ENCODE measurements at places on chromosomes 5 and 9.

- DNase-seq, result no peak
Measured at GRCh38 chr5:68265347-68265746, 49.8 kb downstream of the PIK3R1 start.

DNA sequence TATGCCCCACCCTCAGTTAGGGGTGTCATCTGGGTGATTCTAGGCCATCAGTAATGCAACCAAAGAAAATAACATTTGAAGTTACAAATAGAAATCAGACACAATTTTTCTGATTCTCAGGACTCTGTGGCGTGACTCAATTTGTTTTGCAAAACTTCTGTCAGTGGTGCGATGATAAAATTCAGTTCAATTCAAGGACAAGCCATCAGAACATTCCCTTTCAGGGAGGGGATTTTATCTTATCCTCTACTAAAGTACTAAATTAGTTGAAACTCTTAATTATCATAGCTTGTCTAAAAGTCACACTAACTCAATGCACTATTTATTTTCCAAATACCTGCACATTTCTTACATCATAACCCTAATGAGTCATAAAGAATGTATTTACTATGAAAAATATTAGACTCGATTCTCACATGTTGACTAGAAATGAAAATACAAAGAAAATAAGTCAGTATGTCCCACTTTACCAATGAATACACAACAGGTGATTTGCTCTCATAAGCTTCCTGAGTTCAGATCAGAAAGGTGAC is 28.2 kb downstream of the HTR4 start:
- DNase-seq, result no peak

DNA sequence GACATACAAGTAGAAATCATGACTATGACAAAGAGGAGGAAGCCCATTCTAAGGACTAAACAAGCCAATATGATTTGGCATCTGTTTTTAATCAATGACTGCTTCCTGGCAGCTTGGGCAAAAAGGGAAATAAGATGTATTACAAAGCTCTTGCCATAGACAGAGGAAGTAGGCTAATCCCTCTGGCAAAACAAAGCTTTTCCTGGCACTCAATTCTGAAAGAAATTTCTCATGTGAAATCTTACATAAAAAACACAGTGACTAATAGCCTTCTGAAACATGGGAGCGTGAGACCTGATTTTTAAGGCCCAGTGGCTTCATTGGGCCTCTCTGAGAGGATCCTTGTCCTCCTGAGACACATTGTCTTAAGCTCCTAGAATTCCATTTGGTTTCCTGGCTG is 93.6 kb downstream of the COL23A1 start:
- no peak for DNase-seq

GRCh38 chr9:79477955-79478771 is 93.6 kb upstream of the TLE4 start:
- peak; percentile 19 for DNase-seq

- no peak for DNase-seq
Measured at GRCh38 chr9:126154182-126154827, 172.3 kb upstream of the MVB12B start.

- no peak for DNase-seq
Measured at GRCh38 chr9:35862328-35862727, 7.9 kb downstream of the OR13J1 start.

DNA sequence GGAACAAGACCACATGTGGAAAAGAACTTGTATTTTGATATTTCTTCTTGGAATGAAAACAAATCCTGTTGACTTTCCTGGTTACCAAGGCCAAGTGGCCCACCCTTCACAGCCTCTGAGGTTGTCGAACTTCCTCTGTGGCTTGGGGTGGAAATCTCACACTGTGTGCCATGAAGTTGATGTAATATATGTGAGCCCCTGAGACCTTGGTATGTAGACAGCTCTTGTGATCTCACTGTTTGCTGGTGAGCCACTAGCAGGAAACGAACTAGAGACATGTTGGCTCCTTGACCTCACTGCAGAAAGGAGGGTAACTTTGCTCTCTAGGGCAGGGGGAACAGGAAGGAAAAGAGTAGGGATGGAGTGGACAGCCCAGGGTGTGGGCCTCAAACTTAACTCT is 159.4 kb downstream of the ARHGAP26 start:
- no peak for DNase-seq

DNA sequence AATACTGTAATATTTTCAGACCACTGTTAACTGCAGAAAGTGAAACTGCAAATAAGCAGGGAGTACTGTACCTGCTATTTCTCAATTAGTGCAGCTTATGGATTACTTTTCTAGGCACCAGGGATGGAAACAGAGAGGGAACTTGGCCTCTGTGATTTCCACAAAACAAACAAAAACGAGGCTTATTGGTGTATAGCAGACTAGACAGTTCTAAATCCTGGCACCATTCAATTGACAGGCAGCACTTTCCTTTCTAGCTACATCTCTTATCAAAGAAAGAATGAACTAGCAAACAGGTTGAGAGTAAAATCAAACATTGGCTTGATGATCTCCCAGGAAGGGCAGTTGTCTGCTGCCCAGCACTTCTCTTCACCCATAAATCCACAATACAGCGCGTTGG is 16.0 kb upstream of the IL33 start:
- DNase-seq, result no peak

DNA sequence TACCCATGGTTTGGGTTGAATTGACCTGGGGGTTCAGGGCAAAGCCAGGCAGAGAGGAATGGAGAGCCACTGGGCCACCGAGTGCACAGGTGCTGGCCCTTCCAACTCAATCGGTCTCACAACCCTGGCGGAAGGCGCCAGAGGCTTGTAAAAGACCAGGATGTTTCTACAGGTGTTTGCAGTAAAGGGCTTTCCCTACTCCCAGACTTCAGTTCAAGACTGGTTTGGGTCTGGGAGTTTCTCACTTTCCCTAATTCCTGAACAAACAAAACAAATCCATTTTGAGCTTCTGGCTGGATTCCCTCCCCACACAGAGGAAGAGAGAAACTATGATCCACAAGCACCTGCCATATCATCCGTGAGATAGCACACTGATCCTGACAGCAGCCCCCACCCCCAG is 125.2 kb upstream of the KLF4 start:
- DNase-seq, result no peak

- no peak for DNase-seq
Measured at GRCh38 chr9:98132806-98133631, 14.0 kb upstream of the TRIM14 start.

GRCh38 chr9:104747245-104747564 is 278 bp upstream of the NIPSNAP3A start:
- DNase-seq, result no peak

DNA sequence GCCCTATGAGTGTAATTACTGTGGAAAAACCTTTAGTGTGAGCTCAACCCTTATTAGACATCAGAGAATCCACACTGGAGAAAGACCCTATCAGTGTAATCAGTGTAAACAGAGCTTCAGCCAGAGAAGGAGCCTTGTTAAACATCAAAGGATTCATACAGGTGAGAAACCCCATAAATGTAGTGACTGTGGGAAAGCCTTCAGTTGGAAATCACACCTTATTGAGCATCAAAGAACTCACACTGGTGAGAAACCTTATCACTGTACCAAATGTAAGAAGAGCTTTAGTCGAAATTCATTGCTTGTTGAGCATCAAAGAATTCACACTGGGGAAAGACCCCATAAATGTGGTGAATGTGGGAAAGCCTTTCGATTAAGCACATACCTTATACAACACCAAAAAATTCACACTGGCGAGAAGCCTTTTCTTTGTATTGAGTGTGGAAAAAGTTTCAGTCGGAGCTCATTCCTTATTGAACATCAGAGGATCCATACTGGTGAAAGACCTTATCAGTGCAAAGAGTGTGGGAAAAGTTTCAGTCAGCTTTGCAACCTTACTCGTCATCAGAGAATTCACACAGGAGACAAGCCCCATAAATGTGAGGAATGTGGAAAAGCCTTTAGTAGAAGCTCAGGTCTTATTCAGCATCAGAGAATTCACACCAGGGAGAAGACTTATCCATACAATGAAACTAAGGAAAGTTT is 9.9 kb downstream of the ZNF189 start:
- DNase-seq, result no peak

DNA sequence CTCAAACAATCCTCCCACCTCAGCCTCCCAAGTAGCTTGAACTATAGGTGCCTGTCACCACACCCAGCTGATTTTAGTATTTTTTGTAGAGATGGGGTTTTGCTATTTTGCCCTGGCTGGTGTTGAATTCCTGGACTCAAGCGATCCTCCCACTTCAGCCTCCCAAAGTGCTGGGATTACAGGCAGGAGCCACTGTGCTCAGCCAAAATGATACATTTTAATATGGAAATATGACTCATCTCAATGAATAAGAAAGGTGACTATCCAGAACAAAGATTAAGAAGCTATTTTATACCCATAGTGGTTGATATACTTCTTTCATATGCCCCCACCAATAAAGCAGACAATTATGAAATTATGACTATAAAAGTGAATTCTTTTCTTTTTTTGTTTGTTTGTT is 166.2 kb downstream of the NFIB start:
- no peak for DNase-seq

- DNase-seq, result peak; percentile 20
Measured at GRCh38 chr5:57495285-57496086, 12.9 kb upstream of the ACTBL2 start.

- DNase-seq, result no peak
Measured at GRCh38 chr5:133382661-133383579, 229.4 kb downstream of the FSTL4 start.

- no peak for DNase-seq
Measured at GRCh38 chr5:177128551-177128981, 5.0 kb upstream of the NSD1 start.

- DNase-seq, result no peak
Measured at GRCh38 chr9:10703139-10703538, 90.3 kb upstream of the PTPRD start.

GRCh38 chr9:82539856-82540579 is 522.9 kb downstream of the RASEF start:
- no peak for DNase-seq

DNA sequence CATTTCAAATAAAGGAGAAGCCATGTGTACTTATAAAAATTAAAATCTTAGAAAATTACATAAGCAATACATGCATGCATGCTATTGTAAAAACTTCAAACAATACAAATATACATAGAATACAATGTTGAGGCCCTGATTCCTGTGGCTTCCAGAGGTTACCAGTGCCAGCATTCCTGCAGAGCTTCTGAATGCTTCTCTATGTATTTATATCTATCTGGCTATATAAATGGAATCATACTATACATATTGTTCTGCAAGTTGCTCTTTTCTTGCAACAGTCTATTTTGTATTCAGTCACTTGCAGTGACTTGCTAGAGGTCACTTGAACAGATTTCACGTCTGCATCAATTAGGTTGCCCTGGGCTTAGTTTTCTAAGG is 3.2 kb upstream of the IL12B start:
- DNase-seq, result no peak

DNA sequence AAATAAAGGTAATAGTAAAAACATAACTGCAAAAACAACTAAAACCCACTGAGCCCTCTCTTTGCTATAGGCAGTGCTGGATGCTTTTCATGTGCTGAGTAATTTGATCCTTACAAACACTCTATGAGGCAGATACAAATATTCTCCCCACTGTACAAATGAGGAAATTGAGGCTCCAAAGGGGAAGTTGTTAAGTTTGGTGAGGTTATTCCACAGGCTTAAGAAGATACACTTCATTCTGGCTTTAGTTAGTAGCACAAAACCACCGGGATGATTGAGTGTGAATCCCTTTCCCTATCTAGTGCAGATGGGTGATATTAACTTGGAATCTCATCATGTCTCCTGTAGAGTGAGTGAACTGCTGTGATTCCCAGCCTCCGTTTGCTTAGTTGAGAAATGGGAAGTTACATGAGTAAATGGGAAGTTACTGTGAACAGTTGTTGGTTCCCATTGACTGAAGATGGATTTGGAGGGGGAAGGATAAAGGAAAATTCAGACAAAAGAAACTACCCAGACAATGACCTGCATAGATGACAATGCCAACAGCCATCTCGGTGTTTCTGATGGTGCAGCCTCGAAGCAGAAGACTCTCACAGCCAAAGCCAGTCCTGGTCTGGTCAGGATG is 208.3 kb downstream of the ATP10B start:
- DNase-seq, result no peak

DNA sequence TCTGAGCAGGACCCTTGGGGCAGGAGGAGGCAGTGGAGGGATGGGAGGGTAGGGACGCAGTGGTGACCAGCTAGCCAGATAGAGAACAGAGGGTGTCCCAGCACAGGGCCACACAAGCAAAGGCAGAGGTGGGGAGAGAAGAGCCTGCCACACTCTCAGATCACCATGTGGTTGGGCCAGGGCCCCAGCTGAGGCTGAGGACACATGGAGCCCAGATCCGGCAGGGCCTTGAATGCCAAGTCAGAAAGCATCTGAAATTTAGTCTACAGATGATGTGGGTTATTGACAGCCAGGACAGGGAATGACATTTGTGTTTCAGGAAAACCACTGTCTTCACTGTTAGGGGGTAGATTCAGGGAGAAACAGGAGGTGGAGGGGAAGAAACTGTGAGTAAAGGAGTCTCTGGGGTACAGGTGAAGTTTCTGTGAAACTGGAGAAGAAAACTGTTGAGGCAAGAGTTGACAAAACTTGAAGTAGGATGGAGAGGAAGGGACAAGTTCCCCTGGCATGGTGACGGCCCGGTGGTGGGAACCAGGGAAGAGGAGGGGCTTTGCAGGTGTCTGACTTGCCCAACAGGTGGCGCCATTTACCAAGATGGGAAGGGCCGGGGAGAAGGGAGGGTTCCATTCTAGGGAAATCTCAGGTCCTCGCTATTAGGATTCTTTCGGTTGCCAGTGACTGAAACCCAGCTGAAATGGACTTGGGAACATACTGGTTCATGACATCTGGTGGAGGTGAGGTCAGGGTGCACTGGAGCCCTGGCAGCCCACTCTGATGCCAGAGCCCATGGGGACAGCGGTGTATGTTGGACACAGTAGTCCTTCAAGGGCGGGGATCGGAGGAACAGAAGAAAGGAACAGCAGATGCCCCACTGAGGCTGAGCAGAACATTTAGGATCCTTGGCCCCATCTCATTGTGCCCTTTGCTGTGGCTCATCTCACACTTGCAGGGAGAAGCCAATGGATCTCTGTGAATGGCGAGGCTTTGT is 100.1 kb downstream of the KCNIP1 start:
- peak; percentile 57 for DNase-seq

DNA sequence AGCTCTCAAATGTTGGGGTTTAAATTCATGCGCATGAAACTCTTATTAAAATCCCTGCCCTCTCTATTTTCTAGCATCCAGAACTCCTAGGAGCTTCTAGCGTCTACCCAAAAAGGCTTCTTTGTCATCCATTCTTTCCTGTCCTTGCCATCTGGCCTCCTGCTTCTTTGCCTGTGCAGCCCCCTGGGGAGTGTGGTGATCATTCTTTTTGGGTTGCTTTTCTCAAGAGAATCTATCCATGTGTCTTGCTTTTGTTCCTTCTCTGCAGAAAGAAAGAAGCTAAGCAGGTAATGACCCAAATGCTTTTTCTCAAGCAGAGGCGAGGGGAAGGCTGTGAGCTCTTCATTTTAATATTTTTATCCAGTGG is 26.6 kb downstream of the SKP2 start:
- no peak for DNase-seq

- no peak for DNase-seq
Measured at GRCh38 chr5:123360910-123361309, 62.3 kb downstream of the CEP120 start.

DNA sequence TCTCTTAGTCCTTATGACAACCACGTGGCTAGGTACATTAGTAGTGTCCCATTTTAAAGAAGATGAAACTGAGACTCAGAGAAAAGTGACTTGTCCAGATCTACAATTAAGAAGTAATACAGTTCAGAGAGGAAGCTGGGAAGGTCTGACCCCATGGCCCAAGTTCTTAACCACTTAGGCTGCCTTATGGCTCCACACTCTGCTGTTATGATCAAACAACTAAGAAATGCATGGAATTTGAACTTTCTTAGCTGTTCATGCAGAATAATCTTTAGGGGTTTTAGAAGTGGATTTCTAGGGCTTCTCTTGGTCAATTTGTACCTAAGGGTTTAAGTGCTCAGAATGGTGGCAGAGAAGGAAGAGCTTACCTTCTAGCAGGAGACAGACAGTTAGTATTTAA is 128.0 kb upstream of the MSX2 start:
- no peak for DNase-seq
